ENCODE measurements at places on chromosomes 7 and 10.

DNA sequence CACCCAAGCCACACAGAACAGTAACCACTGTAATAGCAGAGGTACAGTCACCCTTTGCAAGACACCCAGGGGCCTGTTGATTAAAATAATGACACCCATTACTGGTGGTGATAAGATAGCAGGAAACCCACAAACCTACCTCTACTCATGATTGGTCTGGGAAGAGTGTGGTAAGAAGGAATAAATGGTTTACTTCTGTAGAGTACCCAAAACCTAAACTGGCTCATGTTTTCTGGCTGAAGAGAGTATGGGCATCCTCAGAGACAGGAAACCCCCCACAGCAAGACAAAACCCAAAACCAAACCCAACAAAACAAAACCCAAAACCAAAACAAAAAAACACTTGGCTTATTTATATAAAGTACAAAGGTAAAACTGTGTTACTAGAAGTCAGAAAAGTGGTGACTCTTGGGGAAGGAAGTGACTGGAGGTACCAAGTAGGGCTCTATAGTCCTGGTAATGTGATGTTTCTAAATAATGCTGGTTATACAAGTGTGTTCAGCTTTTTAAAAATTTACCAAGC lies 15.5 kb upstream of the DNAJB12 start:
- no peak for DNase-seq

GRCh38 chr7:143003393-143004051 lies 23.4 kb downstream of the OR9A2 start:
- no peak for DNase-seq

- no peak for DNase-seq
Measured at GRCh38 chr7:126839624-126840023, 413.1 kb downstream of the GRM8 start.

- no peak for DNase-seq
Measured at GRCh38 chr10:61733358-61733940, 70.7 kb downstream of the CABCOCO1 start.

- DNase-seq, result no peak
Measured at GRCh38 chr10:4813023-4813422, 13.0 kb upstream of the AKR1E2 start.

All from activated CD8-positive, alpha-beta memory T cell treated with anti-CD3 and anti-CD28 coated beads for 1 hour (primary cell).